ENCODE measurements at places on chromosomes 4 and X.

DNA sequence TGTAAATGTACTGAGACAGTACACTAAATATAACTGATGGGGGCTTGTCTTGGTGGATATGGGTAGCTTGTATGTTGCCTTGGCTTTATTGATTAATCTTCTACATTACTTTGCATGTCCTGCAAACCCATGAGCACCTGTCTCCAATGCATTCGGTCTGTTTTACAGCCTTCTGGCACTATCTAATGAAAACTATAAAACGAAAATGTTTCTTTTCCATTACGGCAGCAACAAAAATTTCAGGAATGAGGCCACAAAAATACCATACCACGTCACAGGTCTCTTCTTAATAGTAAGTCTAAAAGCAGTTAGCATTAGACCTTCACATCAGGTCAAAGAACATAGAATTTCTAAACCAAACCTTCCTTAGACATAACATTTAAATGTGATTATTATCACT lies 49.8 kb downstream of the EDNRA start:
- DNase-seq = no peak

DNA sequence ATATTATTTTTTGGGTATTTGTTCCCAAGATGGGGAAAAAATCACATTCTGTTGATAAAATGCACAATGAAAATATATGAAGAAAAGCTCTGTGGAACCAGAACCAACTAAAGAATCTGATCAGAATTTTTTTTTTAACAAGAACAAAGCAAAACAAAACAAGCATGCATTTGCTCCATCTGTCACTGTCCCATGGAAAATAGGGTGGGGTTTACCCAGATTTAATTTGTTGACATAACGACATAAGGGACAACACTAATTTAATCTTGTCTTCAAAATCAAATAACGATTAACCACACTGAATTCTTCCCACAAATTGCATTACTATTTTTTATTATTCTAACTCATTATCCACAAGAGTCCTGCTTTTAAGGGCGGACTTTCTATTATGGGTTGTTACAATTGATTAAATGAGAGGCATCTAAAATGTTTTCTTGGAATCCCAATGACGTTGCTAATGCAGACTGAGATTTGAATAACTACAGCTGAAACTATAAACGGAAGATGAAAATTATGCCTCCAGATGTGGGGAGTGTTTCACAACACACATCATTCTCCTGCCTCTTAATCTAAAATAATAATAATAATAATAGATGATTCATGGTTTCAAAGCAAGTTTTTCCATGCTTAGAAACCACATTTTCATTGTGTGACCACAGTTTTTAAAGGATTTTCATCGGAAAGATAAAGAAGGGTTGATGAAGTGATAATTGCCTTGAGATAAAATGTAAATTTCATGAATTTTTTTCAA lies 307.0 kb upstream of the CPEB2 start:
- no peak for DNase-seq

DNA sequence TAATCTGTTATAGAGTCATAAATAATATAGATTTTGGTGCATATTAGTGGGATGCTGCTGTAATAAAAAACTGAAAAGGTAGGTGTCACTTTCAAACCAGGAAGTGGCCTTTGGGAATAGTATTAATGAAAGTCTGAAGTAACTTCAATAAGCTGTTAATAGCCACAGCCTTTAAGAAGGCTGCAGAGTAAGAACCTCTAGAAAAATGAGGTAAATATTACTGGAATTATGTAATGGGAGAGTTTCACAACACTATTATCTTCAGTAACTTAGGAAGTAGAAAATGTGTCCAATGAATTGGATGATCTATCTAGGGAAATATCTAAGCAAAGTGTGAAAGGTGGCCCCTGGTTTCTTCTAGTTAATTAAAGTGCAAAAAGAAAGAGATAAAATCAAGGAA lies 104.7 kb downstream of the NCAPG start:
- no peak for DNase-seq

DNA sequence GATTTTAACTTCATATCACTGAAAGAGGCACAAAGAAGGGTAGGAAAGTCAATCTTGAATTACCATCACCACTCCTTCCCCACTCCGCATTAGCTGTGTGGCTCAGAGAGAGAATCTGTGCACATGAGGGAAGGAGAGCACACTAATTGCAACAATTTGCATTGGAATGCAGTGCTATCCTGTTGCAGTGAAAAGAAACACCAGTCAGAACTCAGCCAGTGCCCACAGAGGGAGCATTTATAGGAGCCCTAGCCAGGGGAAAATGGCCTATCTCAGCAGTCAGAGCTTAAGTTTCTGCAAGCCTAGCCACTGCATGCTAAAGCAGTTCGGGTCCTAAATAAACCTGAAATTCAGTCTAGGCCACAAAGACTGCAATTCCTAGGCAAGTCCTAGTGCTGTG lies 159.4 kb upstream of the AR start:
- no peak for DNase-seq

All from NCI-H1105 treated with DMSO at 0.1 percent for 48 hours (cell line).